ENCODE measurements at places on chromosomes 2 and 18.

DNA sequence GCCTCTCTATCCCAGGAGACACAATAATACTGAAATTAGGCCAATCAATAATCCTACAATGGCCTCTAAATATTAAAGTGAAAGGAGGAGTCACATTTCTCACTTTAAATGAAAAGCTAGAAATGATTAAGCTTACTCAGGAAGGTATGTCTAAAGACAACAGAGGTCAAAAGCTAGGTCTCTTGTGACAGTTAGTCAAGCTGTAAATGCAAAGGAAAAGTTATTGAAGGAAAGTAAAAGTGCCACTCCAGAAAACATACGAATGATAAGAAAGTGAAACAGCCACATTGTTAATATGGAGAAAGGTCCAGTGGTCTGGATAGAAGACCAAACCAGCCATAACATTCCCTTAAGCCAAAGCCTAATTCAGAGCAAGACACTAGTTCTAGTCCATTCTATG is 9.5 kb downstream of the SESTD1 start:
- DNase-seq = no peak

GRCh38 chr2:61255580-61256437 is 93.8 kb downstream of the C2orf74 start:
- DNase-seq = no peak

GRCh38 chr2:100429726-100430125 is 12.3 kb upstream of the CHST10 start:
- DNase-seq = no peak

- no peak for DNase-seq
These were observed 29.5 kb upstream of the STAT4 start for GRCh38 chr2:191180276-191180675.

GRCh38 chr2:229343661-229344060 is 72.6 kb upstream of the PID1 start:
- no peak for DNase-seq

DNA sequence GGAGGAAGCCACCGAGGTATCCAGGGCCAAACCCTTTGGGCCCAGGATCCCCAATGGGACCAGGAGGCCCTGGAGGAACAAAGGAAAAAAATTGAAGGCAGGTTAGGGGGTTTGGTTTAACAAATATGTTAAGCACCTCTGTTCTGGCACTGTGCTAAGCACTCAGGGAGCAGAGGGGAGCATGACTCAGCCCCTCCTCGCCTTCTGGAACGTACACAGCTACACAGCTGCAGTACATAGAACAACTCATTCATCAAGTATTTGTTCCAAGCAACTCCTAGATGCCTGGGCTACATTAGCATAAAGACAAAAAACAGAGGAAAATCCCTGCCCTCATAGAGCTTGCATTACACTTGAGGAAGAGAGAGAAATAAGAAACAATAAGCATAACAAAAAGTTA is 153.6 kb downstream of the COL4A4 start:
- DNase-seq = no peak

GRCh38 chr18:24472591-24472990 is 12.2 kb downstream of the HRH4 start:
- DNase-seq = no peak

GRCh38 chr2:108128249-108128648 is 111.5 kb upstream of the SULT1C3 start:
- DNase-seq = no peak

- no peak for DNase-seq
These were observed 35.0 kb downstream of the CYP27C1 start for GRCh38 chr2:127185093-127185492.

- DNase-seq = no peak
These were observed 1997.0 kb upstream of the LRRTM1 start for GRCh38 chr2:82301506-82301905.

DNA sequence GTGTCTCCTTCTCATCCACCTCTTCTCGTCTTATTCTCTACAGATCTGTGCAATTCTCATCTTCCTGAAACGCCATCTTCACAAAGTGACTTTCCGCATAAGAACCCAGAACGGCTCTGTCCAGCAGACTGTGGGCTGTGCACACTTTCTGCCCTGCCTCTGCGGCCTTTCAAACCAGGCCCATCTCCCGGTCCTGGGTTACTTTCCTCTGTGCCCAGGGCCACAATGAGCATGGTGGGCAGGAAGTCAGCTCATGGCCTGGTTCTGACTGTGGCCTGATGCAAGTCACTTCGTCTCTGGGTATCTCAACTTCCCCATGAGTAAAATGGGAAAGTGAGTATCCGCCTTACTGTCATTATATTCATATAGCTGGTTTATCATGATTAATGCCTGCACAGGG is 71.7 kb upstream of the TMEM200C start:
- no peak for DNase-seq

DNA sequence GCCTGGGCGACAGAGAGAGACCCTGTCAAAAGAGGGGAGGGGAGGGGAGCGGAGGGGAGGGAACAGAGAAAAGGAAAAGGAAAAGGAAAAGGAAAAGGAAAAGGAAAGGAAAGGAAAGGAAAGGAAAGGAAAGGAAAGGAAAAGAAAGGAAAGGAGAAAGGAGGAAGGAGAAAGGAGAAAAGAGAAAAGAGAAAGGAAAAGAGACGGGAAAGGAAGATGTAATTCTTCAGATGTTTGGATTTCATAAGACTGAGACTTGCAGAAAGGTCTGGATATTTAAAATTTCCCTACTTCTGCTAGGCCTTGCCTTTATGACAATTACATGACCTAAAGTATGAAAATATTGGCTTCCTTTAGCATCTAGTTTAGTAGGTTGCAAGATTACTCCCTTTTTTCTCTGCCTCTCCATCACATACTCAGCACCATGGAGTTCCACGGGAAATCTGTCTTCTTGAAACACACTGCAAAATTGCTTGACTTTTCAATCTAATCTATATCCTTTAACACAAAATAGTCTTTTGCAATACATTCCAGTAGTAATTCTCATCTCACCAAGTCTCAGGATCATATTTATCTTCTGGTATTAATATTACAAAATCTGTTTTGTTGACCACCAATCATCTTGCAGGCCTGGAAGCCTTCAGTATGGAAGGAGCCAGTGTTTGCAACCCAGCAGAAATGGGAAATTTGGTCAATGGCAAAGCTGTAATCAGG is 383.5 kb downstream of the ZEB2 start:
- no peak for DNase-seq

GRCh38 chr18:13658436-13659204 is 67.7 kb downstream of the FAM210A start:
- no peak for DNase-seq

- no peak for DNase-seq
These were observed 75.2 kb upstream of the CTNNA2 start for GRCh38 chr2:79437433-79438267.

DNA sequence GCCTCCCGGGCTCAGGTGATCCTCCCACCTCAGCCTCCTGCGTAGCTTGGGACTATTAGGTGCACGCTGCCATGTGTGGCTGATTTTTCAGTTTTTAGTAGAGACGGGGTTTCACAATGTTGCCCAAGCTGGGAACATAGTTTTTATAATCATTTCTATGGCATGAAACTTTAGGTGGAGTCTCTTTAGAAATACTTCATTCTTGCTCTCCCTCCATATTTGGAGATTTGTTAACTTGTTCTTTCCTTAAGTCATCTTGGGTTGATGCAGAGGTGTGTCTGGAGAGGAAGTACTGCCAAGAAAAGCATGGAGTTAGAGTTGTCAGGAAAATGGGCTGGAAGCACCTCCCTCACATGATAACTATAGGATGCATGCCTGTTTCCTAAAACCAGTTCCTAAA is 17.4 kb downstream of the ZNF532 start:
- no peak for DNase-seq

- no peak for DNase-seq
These were observed 70.2 kb downstream of the PRKRA start for GRCh38 chr2:178380763-178381162.

- no peak for DNase-seq
These were observed 56.0 kb downstream of the DCDC2C start for GRCh38 chr2:3759331-3759730.

- DNase-seq = no peak
These were observed 12.8 kb upstream of the TGFA start for GRCh38 chr2:70566464-70566863.

DNA sequence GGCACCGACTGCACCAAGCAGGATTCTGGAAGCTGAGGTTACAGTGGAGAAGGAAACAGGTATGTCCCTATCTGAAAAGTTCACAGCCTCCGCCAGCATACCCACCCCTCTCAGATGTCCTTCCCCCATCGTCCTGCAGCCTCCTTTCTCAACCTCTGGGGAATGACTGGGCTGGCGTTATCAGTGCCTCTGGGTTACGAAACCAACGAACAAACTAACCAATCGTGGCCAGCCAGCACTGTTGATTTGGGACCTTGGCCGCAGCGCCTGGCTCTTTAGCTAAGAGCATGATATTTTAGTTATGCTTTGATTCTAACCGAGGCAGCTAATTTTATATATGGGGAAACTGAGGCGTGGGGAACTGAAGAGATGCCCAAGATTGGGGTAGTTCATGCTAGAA is 233.0 kb downstream of the TFCP2L1 start:
- no peak for DNase-seq
